NCI-H774 (cell line): ENCODE measurements at places on chromosomes 7 and 10.

GRCh38 chr7:92809760-92810573 lies 26.4 kb downstream of the CDK6 start:
- no peak for DNase-seq

DNA sequence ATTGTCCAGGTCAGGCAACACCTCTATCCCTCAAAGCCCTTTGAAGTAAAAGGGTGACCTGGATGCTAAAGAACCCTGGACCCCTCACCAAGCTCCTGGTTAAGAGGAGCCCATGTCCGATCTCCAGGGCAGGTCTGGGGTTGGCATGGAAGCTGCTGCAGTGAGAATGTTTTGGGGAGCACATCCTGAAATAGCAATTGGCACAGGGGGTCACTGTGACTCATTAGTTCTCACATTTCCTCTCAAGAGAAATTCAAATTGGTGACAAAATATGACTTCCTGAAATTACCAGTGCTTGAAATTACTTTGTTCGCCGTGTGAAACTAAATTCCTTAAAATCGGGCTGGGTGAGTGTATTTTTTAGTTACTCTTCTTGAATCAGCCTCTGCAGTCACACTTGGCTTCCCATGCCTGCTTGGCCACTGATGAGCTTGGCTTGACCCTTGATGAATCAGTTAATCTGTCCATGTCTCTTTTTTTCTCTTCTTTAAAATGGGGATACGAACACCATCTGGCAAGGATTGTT lies 18.8 kb upstream of the ARHGAP22 start:
- no peak for DNase-seq

DNA sequence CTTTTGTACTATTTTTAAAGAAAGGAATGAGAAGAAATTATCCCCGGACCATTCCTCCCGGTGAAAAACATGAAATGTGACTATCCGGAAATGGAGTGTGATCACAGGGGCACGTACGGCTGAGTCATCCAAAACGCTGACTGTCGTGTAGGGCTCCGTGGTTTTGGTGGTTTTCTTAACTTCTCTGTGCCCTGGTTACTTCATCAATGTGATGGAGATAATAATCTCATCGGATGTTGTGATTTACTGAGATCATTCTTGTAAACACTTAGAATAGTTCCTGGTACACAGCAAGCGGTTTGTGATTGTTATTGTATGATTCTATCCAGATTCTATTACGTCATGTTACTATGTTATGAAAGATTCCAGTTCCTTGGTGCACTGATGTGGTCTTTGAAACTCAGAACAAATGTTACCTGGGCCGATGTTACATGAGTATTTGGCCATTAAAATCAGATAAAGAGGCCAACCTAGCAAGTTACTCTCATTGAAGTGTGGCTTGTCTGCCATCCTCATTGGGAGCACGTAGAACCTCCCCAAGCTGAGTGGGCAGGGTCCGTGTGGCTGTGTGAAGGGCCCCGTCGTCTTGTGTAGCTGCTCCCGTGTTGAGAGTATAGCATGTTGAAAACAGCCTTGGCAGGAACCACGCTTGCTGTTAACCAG lies 99.5 kb downstream of the CAMK1D start:
- DNase-seq = no peak

DNA sequence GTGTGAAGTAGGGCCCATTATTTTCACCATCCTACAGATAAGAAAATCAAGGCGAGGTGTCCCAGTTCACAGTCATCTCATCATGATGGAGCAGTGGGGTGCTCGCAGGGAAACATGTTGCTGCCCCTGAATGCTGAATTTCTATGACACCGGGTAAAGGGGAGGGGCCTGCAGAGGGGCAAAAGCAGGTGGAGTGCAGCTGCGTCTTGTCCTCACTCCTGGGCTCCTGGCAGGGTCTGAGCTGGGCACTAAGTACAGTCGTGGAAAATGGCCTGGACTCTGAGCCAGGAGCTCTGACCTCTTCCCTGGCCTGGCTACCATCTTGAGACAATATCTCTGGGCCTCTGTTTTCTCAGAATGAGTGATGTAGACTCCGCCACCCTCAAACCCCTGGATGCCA lies 253.1 kb upstream of the PITRM1 start:
- no peak for DNase-seq

DNA sequence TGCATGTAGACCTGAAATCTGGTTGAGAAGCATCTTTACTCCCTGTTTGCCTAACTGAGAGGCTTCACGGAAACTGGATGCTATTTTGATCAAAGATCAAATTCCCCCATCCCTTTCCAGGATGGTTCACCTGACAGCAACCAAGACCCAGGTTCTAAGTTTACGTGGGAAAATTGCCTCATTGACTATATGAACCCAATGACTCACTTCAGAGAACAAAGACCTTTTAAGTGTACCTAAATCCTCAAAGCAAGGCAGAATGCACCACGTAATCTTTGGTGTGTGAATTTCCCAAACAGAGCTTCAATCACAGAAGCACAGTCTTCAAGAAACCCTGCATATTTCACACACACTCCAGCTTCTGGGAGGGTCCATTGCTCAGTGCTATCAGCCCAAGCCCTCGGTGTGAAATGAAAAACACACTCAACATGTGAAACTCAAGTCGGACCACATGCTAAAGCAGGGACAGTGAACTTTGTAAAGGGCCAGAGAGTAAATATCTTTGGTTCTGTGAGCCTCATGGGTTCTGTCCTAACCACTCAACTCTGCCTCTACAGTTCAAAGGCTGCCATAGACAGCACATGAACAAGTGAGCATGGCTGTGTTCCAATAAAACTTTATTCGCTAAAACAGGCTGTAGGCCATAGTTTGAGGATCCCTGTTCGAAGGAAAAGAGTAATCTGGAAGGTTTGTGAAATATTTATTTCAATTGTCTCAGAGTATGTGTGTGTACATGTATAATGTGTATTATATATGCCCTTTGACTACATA lies 275.6 kb upstream of the FOXK1 start:
- no peak for DNase-seq

- DNase-seq = no peak
These were observed 894 bp downstream of the ATXN7L1 start for GRCh38 chr7:105875505-105875904.

DNA sequence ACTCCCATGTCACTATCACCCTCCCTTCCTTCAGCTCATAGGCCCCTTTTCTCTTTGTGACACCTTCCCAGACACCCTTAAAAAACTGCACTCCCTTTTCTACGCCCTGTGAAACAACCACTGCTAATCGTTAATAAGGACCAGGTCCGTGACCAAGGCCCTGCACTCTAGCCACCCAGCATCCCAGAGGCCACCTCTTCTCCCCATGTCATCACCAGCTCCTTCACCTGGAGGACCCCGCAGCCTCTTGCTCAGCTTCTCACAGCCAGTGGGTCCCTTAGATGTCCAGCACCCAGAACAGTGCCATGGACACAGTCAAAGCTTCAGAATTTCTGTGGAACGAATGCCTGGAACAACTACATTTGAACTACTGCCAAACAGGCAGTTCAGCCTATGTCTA lies 2.3 kb downstream of the PARD3 start:
- DNase-seq = no peak
